Activated T-cell treated with anti-CD3 and anti-CD28 coated beads, Interleukin-2, amount 50 U/mL, for 72 hours (primary cell): ENCODE measurements at places on chromosomes 3 and 15. TPM values are rescaled to one million over a fixed set of nuclear protein-coding genes. Genes with fewer than 3 reads are reported as not detected.
A peak's percentile ranks its signal among the peaks of the same experiment; 100 is the strongest.

- DNase-seq = peak; percentile 28
Observed at GRCh38 chr3:133662278-133662651, 524 bp upstream of the TOPBP1 start.

GRCh38 chr3:64575211-64575844 is 112.5 kb downstream of the ADAMTS9 start:
- no peak for DNase-seq

DNA sequence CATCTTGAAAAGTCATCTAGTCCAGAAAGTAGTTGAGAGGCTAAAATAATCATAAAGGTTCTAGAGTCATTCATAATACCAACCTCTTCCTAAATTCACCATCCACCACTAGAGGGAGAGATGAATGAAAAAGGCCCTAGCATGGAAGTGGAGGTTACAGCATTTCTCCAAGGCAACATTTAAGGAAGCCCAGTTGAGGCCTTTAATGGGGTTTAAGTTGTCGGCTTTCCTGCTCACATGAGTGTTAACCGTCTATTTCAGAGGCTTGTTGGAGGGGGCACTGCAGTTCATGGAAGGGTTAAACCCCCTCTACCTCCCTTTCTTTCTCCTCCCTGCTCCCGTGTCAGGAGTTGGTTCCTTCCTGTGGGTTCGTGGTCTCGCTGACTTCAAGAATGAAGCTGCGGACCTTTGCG is 3.8 kb upstream of the SLCO3A1 start:
- no peak for DNase-seq

DNA sequence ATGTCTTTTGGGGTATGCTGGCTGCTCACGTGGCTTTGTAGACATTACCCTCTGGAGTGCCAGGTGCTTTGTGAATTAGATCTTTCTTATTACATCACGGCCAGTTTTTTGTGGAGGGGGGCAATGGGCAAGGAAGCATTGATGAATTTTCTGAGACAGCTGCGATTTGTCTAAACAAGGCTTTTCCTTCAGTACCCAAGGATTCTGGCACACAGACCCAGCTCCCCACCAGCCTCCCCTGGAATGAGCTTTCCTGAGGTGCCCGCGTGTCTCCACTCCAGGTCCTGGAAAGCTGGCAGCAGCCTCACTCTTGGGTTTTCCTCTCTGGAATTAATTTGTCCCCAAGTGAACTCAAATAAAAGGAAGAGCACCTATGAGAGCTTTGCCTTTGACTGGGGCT is 157.6 kb upstream of the CTDSPL start:
- no peak for DNase-seq

DNA sequence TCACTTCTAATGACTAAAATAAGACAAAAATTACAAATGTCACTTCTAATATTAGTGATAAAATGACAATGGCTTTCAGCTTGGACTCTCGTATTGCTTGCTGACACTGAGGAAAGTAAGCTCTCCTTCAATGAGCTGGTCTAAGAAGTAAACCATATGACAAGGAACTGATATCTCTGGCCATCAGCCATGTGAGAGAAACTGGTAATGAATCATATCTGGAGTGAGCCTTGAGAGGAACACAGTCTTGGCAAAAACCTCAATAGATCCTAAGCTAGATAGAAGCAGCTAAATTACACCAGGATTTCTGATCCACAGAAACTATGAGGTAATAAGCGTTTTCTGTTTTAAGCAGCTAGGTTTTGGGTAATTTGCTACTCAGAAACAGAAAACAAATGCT is 1575.1 kb downstream of the OTOL1 start:
- DNase-seq = no peak

DNA sequence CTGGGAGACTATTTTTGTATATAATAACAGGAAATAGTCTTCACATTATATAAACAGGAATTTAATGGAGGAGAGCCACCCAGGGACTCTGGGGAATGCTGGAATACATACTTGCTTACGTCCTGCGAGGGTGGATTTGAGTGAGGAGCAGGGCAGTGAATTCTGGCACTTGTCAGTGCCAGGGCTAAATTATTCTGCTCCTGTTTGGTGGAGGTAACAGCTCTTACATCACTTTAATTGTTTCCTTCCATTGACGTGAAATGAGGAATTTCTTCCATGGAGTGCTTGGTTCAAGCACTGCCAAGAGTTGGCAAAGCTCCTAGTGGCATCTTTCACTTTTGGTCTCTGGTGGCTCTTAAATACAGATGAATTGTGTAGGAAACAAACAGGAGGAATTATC is 94.1 kb upstream of the GOLGA8J start:
- no peak for DNase-seq

- no peak for DNase-seq
Observed at GRCh38 chr3:84978843-84979242, 20.1 kb downstream of the CADM2 start.

DNA sequence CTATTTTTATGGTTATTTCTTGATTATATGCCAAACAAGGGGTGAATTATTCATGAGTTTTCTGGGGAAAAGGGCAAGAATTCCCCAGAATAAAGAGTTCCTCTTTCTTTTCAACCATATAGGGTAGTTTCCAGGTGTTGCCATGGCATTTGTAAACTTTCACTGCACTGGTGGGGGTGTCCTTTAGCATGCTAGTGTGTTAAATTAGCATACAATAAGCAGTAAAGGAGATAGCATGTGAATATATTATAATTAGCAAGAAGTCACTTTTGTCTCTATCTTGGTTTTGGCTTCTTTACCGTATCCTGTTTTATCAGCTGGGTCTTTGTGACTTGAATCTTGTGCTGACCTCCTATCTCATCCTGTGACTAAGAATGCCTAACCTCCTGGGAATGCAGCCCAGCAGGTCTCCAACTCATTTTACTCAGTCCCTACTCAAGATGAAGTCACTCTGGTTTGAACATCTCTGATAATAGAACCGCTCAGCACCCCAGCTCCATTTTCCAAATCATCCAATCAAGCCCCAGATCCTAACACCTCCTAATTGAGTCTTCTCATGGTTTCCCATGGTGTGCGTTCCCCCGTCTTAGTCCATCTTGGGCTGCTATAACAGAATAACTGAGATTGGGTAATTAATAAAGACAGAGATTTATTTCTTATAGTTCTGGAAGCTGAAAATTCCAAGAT is 3.4 kb upstream of the SELENOT start:
- DNase-seq = no peak

DNA sequence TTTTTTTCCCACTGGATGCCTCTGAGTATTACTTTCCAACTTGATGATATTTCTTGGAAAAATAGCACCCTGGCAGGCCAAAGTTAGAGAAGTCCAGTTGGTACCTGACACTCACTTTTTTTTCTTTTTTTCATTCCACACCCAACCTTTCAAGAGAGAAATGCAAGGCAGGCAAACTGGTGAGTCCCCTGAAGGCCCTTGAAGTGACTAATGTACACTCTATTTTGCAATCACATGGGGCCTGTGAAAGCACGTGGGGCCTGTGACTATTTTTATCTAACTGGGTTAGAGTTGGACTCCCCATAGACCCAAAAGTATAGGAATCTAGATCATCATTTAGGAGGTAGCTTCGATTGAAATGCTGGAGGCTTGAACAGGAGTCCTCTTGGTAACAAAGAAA is 316.7 kb downstream of the CHL1 start:
- DNase-seq = no peak

- DNase-seq = no peak
Observed at GRCh38 chr3:23271876-23272741, 69.0 kb downstream of the UBE2E2 start.

The RBPMS2 gene
- not detected for total RNA-seq

The PSMA4 gene
- total RNA-seq = 216 TPM

The CCDC51 gene
- total RNA-seq = 16.7 TPM

The AP3B2 gene
- total RNA-seq = 1.7 TPM

The TIMP4 gene
- 0.28 TPM for total RNA-seq

The CLEC3B gene
- total RNA-seq = 0.25 TPM

The HAPLN3 gene
- total RNA-seq = 82.5 TPM

The GOLGA8T gene
- total RNA-seq = 0.19 TPM

The CA12 gene
- total RNA-seq = 2.4 TPM
